ENCODE measurements at places on chromosomes 16 and 17. TPM values are rescaled to one million over a fixed set of nuclear protein-coding genes. Genes with fewer than 3 reads are reported as not detected.

DNA sequence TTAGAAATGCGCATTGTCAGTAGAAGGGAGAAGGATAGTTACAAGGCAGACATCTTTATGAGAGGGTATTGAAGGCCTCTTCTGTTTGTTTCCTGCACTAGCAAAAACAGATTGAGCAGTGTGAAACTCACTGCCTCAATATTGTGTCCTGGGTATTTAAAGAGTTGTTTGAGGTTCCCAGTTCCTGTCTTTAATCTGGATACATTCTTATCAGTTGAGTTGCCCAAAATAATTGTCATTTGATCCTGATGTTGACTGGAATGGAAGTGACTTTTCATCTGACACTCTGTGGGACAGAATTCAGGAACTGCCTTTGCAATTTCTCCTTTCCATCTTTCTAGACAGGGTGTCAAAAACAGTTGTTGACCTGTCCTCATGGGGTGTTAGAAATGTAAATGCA is 1.7 kb downstream of the ATP6V0A1 start:
- DNase-seq = no peak

Gene SLC5A10
- total RNA-seq = not detected

GRCh38 chr17:19320876-19321275 is 41.6 kb downstream of the B9D1 start:
- DNase-seq = no peak

DNA sequence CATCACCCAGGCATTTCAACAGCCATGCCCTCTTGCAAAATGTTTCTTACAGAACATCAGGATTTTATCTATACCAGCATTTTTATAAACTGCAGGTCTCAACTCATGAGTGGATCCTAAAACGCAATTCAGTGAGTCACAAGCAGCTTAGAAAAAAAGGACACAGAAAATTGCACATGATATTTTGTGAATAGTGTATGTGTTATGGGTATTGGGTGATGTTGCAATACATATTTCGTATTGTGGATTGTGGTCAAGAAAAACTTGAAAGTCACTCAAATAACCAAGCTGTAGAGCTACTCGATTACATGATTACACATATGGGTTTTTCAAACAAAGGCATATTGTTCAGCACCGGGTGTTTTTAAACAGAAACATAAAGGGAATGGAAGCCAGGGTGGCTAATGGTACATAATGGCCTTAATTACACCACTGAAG is 1.4 kb downstream of the WIPI1 start:
- peak; percentile 89 for DNase-seq

- no peak for DNase-seq
Measured at GRCh38 chr16:53713403-53714204, 9.6 kb downstream of the FTO start.

Gene ACAP1
- 0.83 TPM for total RNA-seq

Gene KRT222
- not detected for total RNA-seq

DNA sequence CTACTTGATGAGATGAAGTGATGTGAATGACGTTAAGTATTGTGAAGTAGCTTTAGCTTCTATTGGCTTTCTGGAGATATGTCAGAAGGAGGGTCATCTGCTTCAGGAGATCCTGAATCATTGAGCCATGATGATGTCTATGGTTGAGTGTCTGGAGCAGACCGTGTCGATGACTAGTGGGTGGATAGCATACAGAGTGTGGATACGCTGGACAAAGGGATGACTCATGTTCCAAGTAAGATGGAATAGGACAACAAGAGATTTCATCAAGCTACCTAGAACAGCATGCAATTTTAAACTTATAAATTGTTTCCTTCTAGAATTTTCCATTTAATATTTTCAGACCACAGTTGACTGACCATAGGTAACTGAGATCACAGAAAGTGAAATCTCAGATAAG is 116.1 kb upstream of the RBBP6 start:
- no peak for DNase-seq

- no peak for DNase-seq
Measured at GRCh38 chr16:85398050-85398451, 215.1 kb upstream of the GSE1 start.

DNA sequence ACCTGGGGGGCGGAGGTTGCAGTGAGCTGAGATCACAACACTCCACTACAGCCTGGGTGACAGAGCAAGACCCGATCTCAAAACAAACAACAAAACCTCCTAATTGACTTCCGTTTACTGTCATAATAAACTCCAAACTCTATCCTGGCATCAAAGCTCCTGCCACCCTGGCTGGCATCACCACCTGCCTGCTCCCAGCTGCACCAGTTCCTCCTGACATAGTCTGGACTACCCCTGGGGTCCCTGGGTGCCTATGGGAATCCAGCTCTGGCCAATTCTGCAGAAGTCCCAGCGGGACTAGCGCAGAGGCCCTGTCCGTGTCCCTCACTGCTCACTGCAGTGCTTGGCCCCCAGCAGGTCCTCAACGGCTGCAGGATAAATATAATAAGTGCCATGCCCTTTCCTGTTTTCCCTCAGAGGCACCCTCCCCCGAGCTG is 723 bp downstream of the NTHL1 start:
- no peak for DNase-seq

DNA sequence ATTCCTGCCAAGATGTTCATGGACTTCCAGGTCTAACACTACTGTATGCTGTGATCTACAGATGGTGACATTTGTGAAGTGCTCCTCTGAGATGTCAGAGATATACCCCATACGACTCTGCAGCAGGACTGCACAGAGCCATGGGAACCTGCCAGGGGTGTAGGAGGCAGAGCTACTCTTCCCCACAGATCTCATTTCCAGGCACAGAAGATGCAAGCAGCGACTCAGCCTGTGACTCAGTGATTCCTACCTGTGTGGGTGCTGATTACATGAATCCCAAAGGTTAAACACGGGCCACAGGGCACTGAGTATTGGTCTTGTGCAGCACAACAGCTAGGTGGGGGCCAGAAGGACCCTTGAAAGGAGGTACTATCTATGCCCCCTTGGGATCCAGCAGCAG is 137.0 kb upstream of the SOX9 start:
- DNase-seq = no peak

GRCh38 chr16:48446534-48446920 is 61.3 kb upstream of the SIAH1 start:
- no peak for DNase-seq

Gene TBX2
- 23.6 TPM for total RNA-seq

DNA sequence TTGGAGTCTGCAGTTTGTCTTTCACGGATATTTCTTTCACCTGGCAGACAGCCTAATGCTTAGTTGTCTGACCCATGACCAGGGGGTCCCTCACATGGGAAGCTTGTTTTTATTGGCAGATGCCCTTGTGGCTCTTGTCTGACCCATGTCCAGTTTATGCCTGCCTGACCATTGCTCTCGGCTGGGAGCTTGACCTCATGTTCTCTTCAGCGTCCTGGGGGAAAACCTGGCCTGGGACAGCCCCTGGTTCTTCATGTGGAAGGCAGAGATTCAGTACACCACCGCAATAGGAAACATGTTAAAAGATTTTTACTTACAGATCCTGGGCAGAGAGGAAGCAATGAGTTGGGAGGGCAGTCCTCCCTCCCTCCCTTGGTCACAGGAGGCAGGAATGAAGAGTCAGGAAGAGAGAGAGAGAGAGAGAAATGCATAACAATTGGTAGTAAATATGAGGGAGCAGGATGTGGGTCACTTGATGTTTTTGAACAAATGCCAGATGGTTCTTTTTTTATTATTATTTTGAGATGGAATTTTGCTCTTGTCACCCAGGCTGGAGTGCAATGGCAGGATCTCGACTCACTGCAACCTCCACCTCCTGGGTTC is 302.7 kb upstream of the MYOCD start:
- DNase-seq = no peak

GRCh38 chr17:27457731-27458523 is 1.7 kb downstream of the KSR1 start:
- DNase-seq = peak; percentile 53

Data from IMR-90 (cell line).